Upper lobe of left lung (tissue), 6 donors: ENCODE measurements at places on chromosomes 5 and 9.

- H3K4me1 ChIP-seq: peaks cover 16% of the 10 kb centered on the region
- H3K27ac ChIP-seq: no peak overlapping the region
- DNase-seq: no peak
- no peaks in the 10 kb centered on the region for H3K27me3 ChIP-seq
- no peak overlapping the region for H3K4me3 ChIP-seq
Observed at GRCh38 chr9:92295827-92296258, 2.3 kb upstream of the IARS1 start.

DNA sequence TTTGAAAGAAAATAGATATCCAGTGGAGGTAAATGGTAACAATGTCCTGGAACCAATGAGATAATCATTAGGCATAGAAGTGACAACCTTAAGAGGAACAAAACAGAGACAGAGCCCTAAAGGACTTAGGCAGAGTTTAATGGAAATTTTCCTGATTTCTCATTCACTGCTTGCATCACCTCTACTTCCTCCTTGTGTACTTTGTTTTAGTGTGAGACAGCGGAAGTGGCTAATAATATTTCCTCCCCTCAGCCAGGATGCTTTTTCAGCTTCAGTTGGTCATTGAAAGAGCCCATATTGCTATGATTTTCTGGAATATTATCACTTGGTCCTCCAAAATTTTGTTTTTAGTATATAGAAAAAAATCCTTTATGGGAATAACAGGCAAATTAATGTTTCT, 153.4 kb upstream of the MPDZ start:
- DNase-seq: no peak
- H3K27ac ChIP-seq: no peak overlapping the region
- no peaks in the 10 kb centered on the region for H3K36me3 ChIP-seq
- H3K4me1 ChIP-seq: no peaks in the 10 kb centered on the region
- H3K4me3 ChIP-seq: no peak overlapping the region

DNA sequence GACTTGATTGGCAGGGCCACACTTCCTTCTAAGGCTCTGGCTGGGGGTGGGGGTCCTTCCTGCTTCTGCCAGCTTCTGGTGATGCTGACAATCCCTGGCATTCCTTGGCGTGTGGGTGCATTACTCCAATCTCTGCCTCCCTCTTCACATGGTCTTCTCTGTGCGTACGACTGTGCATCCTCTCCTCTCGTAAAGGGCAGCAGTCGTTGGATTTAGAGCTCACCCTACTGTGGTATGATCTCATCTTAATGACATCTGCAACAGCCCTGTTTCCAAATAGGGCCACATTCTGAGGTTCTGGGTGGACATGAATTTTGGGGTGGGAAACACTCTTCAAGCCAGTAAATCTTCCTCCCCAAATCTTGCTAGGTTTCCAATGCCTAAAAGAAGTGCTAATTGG, 36.8 kb downstream of the ROPN1L start:
- H3K4me3 ChIP-seq: no peak overlapping the region
- no peaks in the 10 kb centered on the region for H3K27me3 ChIP-seq
- H3K27ac ChIP-seq: no peak overlapping the region

- no peak for DNase-seq
- peaks cover 14% of the 10 kb centered on the region for H3K36me3 ChIP-seq
- no peak overlapping the region for H3K4me3 ChIP-seq
- no peak overlapping the region for H3K27ac ChIP-seq
- H3K4me1 ChIP-seq: no peaks in the 10 kb centered on the region
Observed at GRCh38 chr5:157358871-157359270, 92.9 kb downstream of the CYFIP2 start.

DNA sequence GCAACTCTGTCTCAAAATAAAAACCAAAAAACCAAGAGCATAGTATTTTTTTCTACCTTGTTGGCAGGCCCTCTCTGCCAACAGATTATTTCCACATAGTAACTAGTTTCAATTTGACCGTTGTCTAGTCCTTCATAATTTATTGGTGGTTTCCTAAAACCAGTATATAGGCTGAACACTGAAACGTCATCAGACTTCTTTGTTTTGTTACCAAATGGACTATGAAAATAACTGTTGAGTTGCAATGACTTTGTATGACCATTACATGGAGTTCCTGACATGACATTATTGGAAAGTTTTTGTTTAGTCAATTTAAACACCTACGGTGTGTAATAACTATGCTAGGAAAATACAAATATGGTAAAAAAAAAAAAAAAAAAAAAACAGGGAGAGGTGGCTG, 1.7 kb downstream of the AGGF1 start:
- no peak overlapping the region for H3K4me3 ChIP-seq
- H3K27ac ChIP-seq: no peak overlapping the region
- no peak for DNase-seq
- H3K4me1 ChIP-seq: peaks cover 9% of the 10 kb centered on the region
- H3K36me3 ChIP-seq: peaks cover 2% of the 10 kb centered on the region
- H3K27me3 ChIP-seq: no peaks in the 10 kb centered on the region

DNA sequence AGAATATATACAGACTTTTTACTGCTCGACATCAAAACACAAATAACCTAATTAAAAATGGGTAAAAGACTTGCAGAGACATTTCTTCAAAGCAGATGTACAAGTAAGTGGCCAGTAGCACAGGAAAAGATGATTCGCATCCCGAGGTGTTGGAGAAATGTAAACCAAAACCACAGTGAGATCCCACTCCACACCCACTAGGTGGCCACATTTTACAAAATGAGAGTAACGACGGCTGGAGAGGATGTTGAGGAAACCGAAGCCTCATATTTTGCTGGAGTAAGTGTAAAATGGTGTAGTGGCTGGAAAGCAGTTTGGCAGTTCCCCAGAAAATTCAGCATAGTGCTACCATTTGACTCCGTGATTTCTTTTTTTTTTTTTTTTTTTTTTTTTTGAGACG, 21.3 kb upstream of the GBGT1 start:
- no peaks in the 10 kb centered on the region for H3K27me3 ChIP-seq
- H3K27ac ChIP-seq: no peak overlapping the region
- peak; percentile 56 for DNase-seq
- no peaks in the 10 kb centered on the region for H3K36me3 ChIP-seq
- no peak overlapping the region for H3K4me3 ChIP-seq

DNA sequence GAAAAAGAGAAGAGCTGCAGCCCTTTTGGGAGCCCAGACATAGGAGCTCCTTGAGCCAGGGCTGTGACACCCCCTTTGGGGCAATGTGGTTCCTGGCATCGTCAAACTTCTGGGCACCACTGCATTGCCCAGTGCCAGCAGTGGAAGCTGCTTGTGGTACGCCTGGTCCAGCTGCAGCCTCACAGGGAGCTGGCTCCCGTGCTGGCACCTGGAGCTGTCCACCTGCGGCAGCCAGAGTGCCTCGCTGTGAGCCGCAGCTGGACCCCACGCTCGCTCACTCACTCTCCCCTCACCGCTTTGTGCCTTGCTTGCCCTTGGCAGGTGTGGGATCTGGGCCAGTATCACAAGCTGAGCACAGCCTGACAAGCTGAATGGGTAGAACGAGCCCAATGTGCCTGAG, 1150.8 kb upstream of the CDH6 start:
- no peak for DNase-seq
- H3K36me3 ChIP-seq: no peaks in the 10 kb centered on the region
- no peaks in the 10 kb centered on the region for H3K27me3 ChIP-seq
- H3K4me1 ChIP-seq: no peaks in the 10 kb centered on the region
- no peak overlapping the region for H3K27ac ChIP-seq

- H3K36me3 ChIP-seq: peaks cover 7% of the 10 kb centered on the region
- peaks cover 12% of the 10 kb centered on the region for H3K4me1 ChIP-seq
- H3K27ac ChIP-seq: no peak overlapping the region
- no peak overlapping the region for H3K4me3 ChIP-seq
- DNase-seq: peak; percentile 47
Observed at GRCh38 chr9:137672907-137673791, 54.3 kb downstream of the EHMT1 start.

DNA sequence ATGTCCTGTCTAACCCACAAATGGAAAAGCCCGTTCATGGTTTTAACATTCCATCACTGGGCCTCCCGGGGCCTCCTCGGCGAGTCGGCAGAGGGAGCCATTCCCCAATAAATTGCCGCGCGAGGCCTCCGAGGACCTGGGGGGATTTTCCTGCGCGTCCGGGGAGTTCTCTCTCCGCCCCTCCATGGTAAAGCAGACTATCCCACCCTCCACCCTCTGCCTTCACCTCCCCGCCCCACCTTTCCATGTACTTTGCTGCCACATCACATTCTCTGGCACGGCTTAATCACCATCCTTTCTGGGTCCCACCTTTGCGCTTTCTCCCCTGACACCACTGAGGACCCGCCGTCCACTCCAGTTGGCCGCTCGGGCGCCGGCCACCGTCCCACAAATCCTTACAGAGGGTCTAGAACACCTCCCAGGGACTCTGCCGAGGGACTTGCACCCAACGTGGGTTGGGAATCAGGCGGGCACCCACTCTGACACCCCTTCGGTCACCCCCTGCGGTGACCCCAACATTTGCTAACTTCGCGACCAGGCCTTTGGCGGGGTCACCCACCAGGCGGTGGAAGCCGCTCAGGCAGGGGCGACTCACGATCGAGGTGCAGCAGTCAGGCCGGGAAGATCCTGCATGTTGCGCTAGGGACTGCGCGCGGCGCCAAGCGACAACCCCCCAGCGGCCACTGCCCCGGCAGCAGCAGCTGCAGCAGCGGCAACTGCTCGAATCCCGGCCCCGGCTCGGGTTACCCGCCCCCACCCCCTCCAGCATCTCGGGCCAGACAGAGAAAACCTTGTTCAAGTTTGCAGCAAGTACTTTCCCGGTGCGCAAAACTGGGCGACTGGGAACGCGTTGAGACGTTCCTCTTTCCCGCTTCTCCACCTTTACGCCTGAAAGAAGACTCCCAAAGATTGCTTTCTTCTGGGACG, at the start of gene MEGF10:
Gene MEGF10, plus strand, starts transcription at position 778 of the 927 bp plus-strand sequence. CDS start 40,513 bp downstream, outside the sequence.
- H3K27me3 ChIP-seq: peaks cover 9% of the 10 kb centered on the region
- peaks cover 10% of the 10 kb centered on the region for H3K4me1 ChIP-seq
- no peak within 1 kb of the TSS for H3K27ac ChIP-seq
- no peaks in the 10 kb centered on the region for H3K36me3 ChIP-seq
- peak within 1 kb of the TSS; percentile 16 for H3K4me3 ChIP-seq
- no peak for DNase-seq

DNA sequence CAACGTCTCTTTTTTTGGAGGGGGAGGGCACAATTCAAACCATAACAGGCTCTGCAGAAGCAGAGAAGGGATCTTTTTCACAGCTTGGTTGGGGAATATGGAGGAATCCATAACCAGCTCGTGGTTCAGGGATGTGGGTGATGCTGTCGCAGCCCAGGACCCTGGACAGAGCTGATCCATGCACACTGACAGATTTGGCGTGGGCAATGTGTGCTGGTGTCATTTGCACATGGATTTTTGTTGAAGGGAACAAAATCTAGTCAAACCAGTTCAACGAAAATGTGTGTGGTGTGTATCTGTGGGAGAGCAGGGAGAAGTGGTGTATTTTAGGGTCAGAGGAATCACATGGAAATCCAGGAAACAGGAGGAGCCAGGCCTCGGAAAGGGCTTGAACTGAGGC, 4.2 kb downstream of the DOCK2 start:
- H3K4me1 ChIP-seq: peaks cover 17% of the 10 kb centered on the region
- no peak overlapping the region for H3K4me3 ChIP-seq
- DNase-seq: no peak

DNA sequence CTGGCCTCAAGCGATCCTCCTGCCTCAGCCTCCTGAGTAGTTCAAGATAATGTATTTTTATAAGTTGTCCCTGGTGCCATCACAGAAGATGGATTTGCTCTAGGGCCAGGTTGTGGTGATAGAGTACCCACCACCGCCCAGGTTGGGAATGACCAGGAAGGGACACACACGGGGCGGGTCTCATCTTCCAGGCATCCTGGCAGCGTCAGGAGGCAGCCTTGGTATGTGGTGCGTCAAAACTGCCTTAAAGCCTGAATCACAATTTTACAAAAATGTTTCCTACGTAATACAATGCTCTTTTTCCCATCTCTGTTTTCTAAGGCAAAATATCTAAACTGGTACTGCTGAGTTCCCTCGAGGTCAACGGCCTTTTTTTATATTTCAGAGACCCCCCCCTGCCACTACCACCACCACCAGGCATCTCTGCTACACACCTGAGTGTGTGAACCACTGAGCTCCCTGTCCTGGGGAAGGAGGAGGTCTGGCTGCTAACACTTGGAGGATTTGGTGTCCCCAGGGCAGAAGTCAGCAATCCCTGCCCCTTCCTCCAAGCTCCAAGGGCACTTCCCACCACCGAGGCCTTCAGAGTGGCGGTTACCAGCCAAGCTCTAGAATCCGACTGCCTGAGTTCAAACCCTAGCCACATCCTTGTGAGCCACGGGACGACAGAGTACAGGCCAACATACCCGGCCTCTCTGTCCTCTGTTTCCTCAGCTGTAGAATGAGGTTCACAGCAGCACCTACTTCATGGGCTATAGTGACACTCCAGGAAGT, 47.3 kb downstream of the SLC6A7 start:
- H3K4me3 ChIP-seq: no peak overlapping the region
- DNase-seq: no peak
- H3K4me1 ChIP-seq: no peaks in the 10 kb centered on the region
- no peaks in the 10 kb centered on the region for H3K36me3 ChIP-seq
- no peaks in the 10 kb centered on the region for H3K27me3 ChIP-seq

GRCh38 chr5:82641331-82642003, 363.3 kb upstream of the RPS23 start:
- H3K27me3 ChIP-seq: no peaks in the 10 kb centered on the region
- no peak overlapping the region for H3K4me3 ChIP-seq
- peaks cover 3% of the 10 kb centered on the region for H3K4me1 ChIP-seq
- H3K27ac ChIP-seq: no peak overlapping the region
- no peaks in the 10 kb centered on the region for H3K36me3 ChIP-seq

GRCh38 chr5:81986126-81986525, 14.3 kb downstream of the ATG10 start:
- H3K36me3 ChIP-seq: peaks cover 3% of the 10 kb centered on the region
- no peaks in the 10 kb centered on the region for H3K27me3 ChIP-seq
- no peak for DNase-seq
- H3K4me1 ChIP-seq: no peaks in the 10 kb centered on the region

GRCh38 chr5:133839721-133840120, 128.7 kb downstream of the C5orf15 start:
- H3K4me3 ChIP-seq: no peak overlapping the region
- no peaks in the 10 kb centered on the region for H3K36me3 ChIP-seq
- H3K4me1 ChIP-seq: no peaks in the 10 kb centered on the region
- H3K27me3 ChIP-seq: no peaks in the 10 kb centered on the region

GRCh38 chr5:54173251-54173650, 137.1 kb downstream of the ARL15 start:
- DNase-seq: no peak
- H3K27me3 ChIP-seq: no peaks in the 10 kb centered on the region
- H3K27ac ChIP-seq: no peak overlapping the region

DNA sequence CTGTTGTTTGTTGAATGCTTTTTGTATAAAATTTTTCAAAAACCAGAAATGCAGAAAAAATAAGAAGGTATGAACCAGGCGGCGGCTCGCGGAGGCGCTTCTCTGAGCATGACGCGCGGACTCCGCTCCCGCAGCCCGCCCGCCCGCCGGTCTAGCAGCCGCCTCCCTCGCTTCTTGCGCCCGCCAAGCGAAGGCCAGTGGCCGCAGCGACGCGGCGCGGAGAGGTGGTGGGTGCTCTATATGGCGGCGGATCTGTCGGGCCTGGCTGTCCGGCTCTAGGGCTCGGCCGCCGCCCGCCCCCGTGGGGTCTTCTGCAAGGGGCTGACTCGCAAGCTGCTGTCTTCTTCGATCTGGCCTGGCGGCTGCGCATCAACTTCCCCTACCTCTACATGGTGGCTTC, 93.8 kb downstream of the ANKRD18A start:
- no peak for DNase-seq
- no peaks in the 10 kb centered on the region for H3K27me3 ChIP-seq
- H3K27ac ChIP-seq: no peak overlapping the region
- no peaks in the 10 kb centered on the region for H3K36me3 ChIP-seq
- H3K4me1 ChIP-seq: no peaks in the 10 kb centered on the region

- DNase-seq: no peak
- no peaks in the 10 kb centered on the region for H3K36me3 ChIP-seq
- no peaks in the 10 kb centered on the region for H3K4me1 ChIP-seq
- no peaks in the 10 kb centered on the region for H3K27me3 ChIP-seq
- no peak overlapping the region for H3K4me3 ChIP-seq
Observed at GRCh38 chr9:126556560-126557250, 57.0 kb upstream of the LMX1B start.
